GM04503 (cell line): ENCODE measurements at places on chromosomes 16 and 17.
A peak's percentile ranks its signal among the peaks of the same experiment; 100 is the strongest.

DNA sequence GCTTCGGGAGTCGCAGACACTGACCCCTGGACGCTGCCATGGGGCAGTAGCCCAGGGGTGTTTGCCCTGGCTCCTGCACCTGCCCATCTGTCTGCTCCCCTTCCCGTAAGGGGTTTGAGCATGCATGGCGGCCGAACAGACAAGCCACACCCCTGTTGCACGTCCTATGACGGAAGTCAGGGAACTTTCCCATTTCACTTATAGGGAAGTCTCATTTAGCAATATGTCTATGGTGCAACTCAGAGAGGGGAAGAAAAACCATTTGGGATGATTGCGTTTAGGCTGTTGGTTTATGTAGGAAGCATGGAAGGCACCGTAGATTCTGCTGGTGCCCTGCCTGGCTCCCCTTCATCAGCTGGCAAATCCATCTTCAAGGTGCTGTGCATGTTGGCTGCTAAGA is 112.5 kb downstream of the HAPSTR1 start:
- DNase-seq, result no peak

DNA sequence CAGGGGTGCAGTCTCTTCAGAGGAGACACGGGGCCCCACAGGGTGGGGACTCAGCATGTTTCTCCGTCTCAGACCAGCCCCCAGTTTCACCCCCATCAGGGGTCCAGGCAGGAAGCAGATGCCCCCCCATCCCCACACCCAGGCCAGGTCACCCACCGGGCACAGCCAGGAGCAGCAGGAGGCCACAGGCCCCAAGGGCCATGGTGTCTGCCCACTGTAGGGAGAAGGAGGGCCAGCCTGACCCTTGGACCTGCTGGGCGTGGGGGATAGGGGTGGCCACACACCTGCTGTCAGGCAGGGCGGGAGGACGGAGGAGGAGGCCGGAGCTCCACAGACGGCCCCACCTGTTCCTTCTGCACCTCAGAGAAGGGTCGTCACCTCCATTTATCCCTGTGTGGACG is at the start of gene TPSG1:
Gene TPSG1, minus strand, starts transcription at position 218 of the 401 bp plus-strand sequence. Its CDS starts 16 bp downstream, at position 202.
- no peak for DNase-seq

- DNase-seq, result no peak
These were observed 116.9 kb downstream of the NTN1 start for GRCh38 chr17:9138161-9138717.

GRCh38 chr17:67183531-67183930 is 61.5 kb downstream of the HELZ start:
- DNase-seq, result peak; percentile 6

GRCh38 chr16:53291757-53292392 is 142.4 kb upstream of the RBL2 start:
- peak; percentile 11 for DNase-seq

- DNase-seq, result no peak
These were observed 46.3 kb upstream of the ARHGAP44 start for GRCh38 chr17:12743046-12743445.

- no peak for DNase-seq
These were observed 37.2 kb downstream of the SIAH1 start for GRCh38 chr16:48347980-48348379.

DNA sequence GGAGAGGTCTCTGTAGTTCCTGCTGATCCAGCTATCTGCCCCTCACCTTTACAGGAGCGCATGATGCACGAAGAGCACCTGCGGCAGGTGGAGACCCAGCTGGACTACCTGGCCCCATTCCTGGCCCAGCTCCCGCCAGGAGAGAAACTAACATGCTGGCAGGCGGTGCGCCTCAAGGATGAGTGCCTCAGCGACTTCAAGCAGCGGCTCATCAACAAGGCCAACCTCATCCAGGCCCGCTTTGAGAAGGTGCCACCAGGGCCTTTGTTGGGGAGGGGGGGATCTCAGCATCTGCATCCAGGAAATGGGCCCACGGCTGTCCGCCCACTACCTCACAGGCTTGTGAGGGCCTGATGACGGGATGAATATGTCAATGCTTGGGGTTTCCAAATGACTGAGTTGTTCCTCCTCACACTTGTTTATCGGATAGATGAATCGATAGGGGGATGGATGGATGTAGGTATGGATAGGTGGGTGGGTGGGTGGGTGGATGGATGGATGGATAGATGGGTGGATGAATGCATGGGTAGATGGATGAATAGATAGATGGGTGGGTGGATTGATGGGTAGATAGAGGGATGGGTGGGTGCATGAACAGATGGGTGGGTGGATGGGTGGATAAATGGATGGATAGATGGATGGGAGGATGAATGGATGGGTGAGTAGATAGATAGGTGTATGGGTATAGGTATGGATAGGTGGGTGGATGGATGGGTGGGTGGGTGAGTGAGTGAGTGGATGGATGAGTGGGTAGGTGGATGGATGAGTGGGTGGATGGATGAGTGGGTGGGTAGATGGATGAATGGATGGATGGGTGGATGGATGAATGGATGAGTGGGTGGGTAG is 7.0 kb upstream of the KATNB1 start:
- DNase-seq, result no peak

DNA sequence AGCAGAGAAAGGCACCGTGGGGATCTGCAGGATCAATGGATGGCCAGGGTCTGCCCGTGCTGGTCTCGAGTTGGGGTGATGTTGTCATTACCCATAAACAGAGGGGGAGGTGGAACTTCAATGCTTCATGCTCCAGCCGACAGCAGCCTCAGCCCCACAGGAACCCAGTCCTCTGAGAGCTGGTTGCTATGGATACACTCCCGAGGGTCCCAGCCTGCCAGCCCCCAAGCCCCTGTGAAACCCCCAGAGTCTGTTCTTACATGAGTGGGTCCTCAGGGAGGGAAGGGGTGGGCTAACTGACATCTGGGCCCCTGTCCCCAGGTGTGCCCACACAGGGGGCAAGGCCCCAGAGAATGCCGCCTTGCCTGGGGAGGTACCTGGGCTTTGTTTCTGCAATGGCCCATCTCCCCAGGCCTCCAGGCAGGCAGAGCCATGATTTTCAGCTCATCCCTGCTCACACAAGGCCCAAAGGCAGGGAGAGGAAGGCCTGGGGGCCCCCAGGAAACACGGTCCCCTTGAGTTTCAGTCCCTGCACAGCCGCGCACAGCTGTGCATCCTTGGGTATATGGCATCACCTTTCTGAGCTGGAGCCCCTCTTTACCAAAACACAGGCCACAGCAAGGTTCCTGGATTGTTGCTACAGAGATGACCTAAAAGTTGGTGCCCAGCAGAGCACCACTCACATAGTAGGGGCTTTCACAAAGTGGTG is 223.7 kb downstream of the ZNF423 start:
- DNase-seq, result no peak

DNA sequence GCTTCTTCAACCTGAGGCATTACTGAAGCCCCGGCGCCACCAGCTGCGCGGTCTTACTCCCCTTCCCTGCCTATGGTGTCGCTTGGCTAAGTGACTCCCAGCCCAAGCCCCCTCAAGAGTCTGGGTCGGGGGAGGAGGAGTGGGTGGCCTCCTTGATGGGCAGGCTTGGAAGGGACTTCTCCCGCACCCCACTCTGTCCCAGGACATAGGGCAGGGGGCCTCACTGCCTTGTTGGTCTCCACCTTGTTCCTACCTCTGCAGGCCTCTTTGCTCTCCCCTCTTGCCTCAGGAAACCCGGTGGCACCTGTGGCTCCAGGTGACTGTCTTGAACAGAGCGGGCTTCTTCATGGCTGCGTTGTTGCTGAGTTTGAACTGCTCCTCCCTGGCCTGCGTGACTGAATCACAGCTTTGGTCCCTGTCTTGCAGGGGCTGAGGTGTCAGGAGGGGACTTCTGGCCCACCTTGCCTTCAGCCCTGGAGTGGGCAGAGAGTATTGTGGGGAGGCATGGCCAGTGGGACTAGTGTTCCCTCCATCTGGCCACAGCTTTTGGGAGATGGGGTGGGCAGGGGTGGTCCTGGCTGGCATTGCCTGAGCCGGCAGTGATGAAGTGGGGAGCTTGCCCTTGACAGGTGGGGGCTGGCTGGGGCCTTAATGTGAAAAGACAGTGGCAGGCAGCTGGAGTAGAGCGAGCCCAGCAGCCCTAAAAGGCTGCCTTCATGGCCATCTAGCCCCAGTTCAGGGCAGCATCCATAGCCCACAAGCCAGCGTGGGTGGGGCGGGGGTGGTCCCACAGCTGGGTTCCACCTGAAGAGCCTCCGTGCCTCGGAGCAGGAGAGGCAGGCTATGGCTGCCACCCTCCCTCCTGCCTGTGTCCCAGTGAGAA is 7.3 kb downstream of the CBX2 start:
- DNase-seq, result no peak

DNA sequence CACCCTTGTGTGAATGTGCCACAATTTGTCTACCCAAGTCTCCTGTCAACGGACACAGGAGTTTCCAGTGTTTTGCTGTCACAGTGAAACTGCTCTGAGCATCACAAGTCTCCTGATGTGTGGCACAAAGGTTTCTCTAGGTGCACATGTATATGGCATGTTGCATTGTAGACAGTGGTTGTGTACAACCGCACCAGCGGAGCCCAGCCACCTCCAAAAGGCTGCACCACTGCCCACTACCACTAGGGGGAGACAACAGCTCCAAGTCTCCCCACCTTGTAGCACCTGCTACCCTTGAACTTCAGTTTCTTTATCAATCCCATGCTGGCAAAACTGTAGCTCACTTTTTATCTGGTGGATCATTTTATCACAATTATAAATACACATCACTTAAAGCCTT is 95.5 kb upstream of the ZNF469 start:
- no peak for DNase-seq

GRCh38 chr16:57000271-57001025 is 11.1 kb downstream of the NLRC5 start:
- DNase-seq, result peak; percentile 90

DNA sequence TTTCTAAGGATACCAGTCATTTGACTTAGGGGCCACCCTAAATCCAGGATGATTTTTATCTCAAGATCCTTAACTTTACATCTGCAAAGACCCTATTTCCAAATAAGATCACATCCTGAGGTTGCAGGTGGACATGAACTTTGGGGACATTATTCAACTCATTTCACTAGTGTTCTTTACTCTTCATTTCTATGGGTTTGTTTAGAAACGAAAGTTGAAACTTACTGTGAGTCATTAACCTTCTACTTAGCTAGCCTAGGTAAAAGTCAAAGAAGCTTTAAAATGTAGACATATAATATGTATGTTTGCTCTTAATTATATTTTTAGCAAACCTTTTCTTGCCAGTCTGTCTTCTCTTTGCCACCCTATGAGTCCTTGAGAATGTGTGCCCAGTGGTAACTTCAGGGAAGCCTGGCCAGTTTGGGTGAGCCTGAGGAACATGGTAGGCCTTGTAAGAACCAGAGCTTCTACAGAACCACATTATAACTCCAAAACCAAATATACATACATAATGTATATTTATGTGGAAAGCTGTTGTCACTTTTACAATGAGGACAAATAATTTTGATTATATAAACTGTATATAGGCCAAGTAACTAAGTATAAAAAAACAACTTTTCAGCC is 38.4 kb downstream of the BPTF start:
- no peak for DNase-seq

DNA sequence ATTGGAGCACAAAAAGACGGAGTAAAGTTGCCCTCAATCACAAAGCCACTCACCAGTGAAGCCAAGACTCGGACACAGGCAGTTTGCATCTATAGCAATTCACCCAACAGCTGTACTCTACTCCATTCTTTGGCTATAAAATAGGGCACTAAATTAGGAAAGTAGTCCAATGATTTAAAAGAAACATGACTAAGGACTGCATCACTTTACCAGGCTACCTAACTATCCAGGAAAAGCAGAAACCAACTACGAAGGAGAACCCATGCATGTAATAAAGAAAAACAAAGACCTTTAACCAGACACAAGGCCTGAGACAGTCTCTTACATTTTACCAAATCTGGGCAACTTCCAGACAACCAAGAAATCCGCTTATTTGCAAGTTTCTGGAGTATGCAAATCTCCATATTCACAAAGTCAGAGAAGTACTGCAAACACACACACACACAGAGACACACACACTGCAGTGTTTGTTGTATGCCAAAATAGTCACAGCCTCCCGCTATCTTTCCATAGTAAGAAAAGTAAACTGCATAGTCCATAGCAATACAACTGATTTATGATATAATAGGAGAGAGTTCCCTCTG is 59.8 kb downstream of the CDH11 start:
- DNase-seq, result no peak

- no peak for DNase-seq
These were observed 3.1 kb downstream of the NME3 start for GRCh38 chr16:1768061-1768766.

DNA sequence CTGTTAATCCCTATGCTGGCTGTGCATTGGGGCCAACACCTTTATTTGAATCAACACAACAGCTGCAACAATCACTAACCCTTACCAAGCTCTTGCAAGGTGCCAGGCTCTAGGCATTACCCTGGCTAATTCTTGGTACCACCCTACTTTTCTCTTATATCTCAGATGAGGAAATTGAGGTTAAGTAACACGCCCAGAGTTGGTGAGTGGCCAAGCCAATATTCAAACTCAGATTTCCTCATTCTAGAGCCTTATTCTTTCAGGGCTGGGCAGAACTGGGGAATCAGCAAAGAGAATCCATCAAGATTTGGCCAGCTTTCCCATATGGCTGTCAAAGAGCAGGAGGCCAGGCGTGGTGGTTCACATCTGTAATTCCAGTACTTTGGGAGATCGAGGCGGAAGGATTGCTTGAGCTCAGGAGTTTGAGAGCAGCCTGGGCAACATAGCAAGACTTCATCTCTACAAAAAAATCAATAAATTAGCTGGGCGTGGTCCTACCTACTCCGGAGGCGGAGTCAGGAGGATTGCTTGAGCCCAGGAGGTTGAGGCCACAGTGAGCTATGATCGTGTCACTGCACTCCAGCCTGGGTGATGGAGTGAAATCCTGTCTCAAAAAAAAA is 23.7 kb downstream of the ARSG start:
- DNase-seq, result no peak

GRCh38 chr16:19265380-19265930 is 20.1 kb upstream of the CLEC19A start:
- no peak for DNase-seq

DNA sequence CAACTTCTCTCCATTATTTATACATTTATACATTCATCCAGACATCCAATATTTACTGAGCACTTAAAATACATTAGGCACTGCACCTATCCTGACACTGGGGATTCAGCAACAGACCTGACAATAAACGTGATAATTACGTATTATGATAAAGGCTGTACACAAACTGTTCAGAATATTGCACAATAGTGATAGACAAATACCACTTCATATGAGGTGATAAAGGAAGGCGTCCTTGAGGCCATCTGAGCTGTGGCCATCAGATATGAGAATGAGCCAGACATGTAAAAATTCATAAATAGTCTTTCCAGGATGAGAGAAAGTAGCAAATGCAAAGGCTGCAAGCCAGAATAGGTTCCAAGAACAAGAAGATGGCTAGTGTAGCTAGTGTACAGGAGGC is 8.6 kb downstream of the USP32 start:
- DNase-seq, result no peak
